Naive thymus-derived CD8-positive, alpha-beta T cell (primary cell): ENCODE measurements at places on chromosomes 4 and X. TPM values are rescaled to one million over a fixed set of nuclear protein-coding genes. Genes with fewer than 3 reads are reported as not detected.

The UGT2B15 gene
- total RNA-seq, result not detected

The CFAP299 gene
- total RNA-seq, result not detected

The NOX1 gene
- total RNA-seq, result not detected

The NBDY gene
- 30.9 TPM for total RNA-seq

The SLC16A2 gene
- total RNA-seq, result 0.44 TPM

The MAGEA1 gene
- not detected for total RNA-seq

The ANAPC10 gene
- total RNA-seq, result 23.7 TPM

The RTL9 gene
- not detected for total RNA-seq

The C4orf33 gene
- 4.9 TPM for total RNA-seq

The HTN1 gene
- total RNA-seq, result not detected

The TEX13B gene
- total RNA-seq, result not detected

The TMEM156 gene
- 7.8 TPM for total RNA-seq

The PLRG1 gene
- total RNA-seq, result 92.4 TPM

The AMOT gene
- 2.4 TPM for total RNA-seq

The CLNK gene
- total RNA-seq, result not detected

The SMIM43 gene
- total RNA-seq, result not detected

The TTC29 gene
- total RNA-seq, result not detected

The EMCN gene
- total RNA-seq, result not detected

The FREM3 gene
- total RNA-seq, result not detected

The RAB9B gene
- 0.49 TPM for total RNA-seq

The WDR17 gene
- 0.63 TPM for total RNA-seq

The REELD1 gene
- total RNA-seq, result 1.8 TPM

The TCP11X1 gene
- total RNA-seq, result not detected

The JAKMIP1 gene
- 0.38 TPM for total RNA-seq

The CYBB gene
- total RNA-seq, result 4.5 TPM

The CT45A2 gene
- not detected for total RNA-seq

The TRO gene
- total RNA-seq, result 3.2 TPM

The SERPINA7 gene
- not detected for total RNA-seq

The RBM47 gene
- 0.49 TPM for total RNA-seq

The HPSE gene
- 5.3 TPM for total RNA-seq

The UGT2A1 gene
- total RNA-seq, result not detected

The CENPVL1 gene
- total RNA-seq, result not detected

The CT45A5 gene
- total RNA-seq, result not detected

The ATP1B4 gene
- not detected for total RNA-seq

The ODAPH gene
- total RNA-seq, result not detected

The ADGRG2 gene
- total RNA-seq, result not detected

The CWH43 gene
- total RNA-seq, result not detected

The GPM6B gene
- not detected for total RNA-seq

The FOXR2 gene
- not detected for total RNA-seq

The PLA2G12A gene
- 20.3 TPM for total RNA-seq

The NAP1L3 gene
- total RNA-seq, result 9.3 TPM

The FGD1 gene
- total RNA-seq, result not detected

The RIPPLY1 gene
- total RNA-seq, result not detected

The MAGEB10 gene
- not detected for total RNA-seq

The SULT1B1 gene
- total RNA-seq, result 25.2 TPM

The ELMOD2 gene
- total RNA-seq, result 26.9 TPM

The TMEM47 gene
- total RNA-seq, result not detected

The CENPVL2 gene
- not detected for total RNA-seq

The CTSO gene
- total RNA-seq, result 15.2 TPM

The APLN gene
- not detected for total RNA-seq

The KANTR gene
- 20.7 TPM for total RNA-seq

The LRCH2 gene
- total RNA-seq, result not detected

The TRIM60 gene
- total RNA-seq, result not detected

The PRRG1 gene
- not detected for total RNA-seq

The IQSEC2 gene
- 0.66 TPM for total RNA-seq

The FABP2 gene
- total RNA-seq, result 0.14 TPM

The CSAG1 gene
- not detected for total RNA-seq

The WDR19 gene
- 50.2 TPM for total RNA-seq

The SMR3B gene
- total RNA-seq, result not detected

The TMEM150C gene
- total RNA-seq, result not detected
